NCI-H2029 treated with DMSO at 0.1 percent for 48 hours (cell line): ENCODE measurements at places on chromosomes 5 and 9.

DNA sequence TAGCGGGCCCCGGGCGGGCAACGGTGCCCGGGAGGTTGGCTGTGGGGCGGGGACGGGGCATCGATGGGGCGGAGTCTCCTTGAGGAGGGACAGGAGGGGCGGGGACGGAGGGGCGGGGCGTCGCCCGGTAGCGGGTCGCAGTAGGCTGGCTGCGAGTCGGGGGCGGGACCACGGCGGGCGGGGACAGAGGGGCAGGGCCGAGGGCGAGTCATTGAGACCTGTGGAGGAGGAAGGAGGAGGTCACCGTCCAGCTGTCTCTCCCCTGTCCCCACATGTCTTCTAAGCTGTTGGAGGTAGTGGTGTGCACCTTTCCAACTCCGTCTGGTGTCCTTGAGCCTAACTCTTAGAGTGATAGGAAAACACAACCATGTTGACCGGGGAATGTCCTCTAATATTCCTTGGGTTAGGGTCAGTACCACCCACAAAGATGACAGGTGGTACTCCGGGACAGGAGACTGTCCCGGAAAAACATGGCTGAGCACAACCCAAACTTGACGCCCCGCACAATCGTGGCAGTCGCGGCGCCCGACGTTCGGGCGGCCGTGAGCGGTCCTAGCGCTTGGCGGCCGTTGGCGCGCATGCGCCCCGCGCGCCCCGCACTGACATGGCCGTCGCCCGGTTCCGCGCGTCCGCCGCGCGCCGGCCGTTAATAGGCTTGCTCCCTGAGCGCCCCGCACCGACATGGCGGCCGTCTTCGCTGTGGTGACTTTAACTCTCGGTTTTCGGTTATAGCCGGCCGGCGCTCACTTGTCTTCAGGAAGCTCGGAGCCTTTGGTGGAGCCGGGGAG lies at the start of the genes CRAT and PTPA:
Gene CRAT (minus strand): TSS at position 54 of the 788 bp plus-strand sequence. CDS start 284 bp downstream, outside the sequence.
Gene PTPA (plus strand): TSS at position 676 of the 788 bp plus-strand sequence. CDS start 186 bp downstream, outside the sequence.
- peak; percentile 74 for DNase-seq

GRCh38 chr9:93083592-93084470 lies 12.2 kb upstream of the CARD19 start:
- no peak for DNase-seq

DNA sequence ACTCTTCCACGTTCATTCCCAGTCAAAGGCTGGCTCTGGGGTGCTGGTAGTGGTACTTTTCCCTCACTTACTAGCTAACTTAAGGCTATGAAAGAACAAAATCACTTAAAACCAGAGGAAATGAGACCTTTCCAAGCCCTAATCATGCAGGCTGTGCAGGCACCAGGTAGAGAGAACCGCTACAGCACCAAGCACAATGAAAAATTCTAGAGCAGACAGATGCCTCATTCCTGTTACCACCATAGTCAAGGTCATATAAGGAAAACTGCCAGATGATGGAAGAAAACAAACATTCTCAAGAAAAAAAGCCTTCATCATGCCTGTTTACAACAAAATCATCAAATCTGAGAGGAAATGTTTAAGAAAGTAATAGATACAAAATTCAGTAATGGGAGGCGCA lies 374.4 kb upstream of the PDE4D start:
- no peak for DNase-seq

DNA sequence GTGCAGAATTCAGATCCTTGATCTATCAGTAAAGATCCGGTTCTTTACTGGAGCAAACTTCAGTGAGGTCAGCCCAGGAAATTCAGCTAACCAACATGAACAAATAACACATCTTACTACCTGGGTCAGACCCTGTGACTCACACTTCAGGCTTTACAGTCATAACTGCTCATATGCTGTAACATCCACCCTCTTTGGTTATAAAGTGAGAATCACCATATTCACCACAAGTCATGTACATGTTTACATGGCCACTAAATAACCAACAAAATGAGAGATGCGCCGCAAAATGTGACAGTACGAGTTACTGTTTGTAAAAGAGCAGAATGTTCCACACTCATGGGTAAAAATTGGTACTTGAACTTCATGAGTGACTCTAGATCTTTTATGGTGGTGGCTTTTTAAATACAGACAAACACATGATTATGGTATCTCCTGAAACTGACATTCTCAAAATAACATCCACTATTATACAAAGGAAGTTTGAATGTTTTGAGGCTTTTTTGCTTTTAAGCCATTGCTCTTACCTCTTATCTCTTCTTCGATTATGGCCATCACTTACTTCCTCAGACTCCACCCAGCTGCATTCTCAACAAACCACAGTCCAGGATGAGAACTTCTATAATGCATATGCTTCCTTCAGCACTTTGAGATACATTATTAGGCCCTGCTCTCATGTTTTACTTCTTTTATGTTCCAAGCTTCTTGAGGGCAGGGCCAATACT lies 516.6 kb downstream of the RAB3C start:
- DNase-seq: no peak

DNA sequence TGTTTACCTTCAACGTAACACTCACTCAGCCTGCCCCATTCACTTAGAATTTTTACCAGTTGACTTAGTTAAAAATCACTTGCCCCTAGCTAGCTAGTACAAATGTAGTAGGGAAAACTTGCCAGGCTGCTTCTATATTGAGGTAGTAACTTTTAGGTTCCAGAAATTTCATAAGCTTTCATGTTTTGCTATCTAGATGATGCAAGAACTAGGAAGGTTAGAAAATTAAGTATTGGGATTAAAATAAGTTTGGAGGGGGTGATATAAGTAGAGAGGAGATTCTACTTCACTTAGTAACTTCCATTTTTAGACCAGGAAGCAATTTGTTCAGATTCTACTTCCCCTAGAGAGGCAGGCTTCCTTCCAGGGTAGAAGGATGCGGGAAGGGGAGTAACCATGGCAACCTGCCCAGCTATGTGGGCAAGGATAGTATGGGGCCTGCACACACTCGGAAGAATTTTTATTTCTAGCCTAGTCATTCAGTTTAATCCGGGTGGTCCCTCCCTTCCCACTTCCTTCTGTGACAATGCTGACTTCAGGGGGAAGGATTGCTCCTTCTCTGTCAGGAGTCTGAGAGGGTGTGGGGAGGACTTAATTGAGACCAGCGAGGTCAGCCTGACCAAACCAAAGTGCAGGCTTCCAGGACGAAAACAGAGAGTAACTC lies 4.2 kb downstream of the DAB2 start:
- no peak for DNase-seq

- no peak for DNase-seq
Observed at GRCh38 chr5:20266066-20266465, 278.1 kb upstream of the CDH18 start.

- DNase-seq: no peak
Observed at GRCh38 chr9:21205204-21205603, 1.7 kb downstream of the IFNA10 start.

DNA sequence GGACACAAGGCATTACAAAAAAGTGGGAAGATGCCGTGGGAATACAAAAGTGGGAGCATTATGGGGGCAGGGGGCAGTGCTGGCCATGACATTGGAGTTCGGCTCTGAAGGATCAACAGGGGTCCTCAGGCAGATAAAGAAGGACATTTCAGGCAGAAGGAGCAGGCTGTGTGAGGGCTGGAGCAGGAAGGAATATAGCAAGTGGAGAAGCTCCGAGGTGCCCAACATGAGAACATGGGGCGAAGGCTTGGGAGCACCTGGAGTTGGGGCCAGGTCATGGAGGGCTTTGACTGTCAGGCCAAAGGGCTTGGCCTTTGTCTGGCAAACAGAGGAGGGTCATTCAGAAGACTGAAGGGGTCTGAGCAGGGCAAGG lies 2.5 kb downstream of the B4GALT7 start:
- DNase-seq: no peak

DNA sequence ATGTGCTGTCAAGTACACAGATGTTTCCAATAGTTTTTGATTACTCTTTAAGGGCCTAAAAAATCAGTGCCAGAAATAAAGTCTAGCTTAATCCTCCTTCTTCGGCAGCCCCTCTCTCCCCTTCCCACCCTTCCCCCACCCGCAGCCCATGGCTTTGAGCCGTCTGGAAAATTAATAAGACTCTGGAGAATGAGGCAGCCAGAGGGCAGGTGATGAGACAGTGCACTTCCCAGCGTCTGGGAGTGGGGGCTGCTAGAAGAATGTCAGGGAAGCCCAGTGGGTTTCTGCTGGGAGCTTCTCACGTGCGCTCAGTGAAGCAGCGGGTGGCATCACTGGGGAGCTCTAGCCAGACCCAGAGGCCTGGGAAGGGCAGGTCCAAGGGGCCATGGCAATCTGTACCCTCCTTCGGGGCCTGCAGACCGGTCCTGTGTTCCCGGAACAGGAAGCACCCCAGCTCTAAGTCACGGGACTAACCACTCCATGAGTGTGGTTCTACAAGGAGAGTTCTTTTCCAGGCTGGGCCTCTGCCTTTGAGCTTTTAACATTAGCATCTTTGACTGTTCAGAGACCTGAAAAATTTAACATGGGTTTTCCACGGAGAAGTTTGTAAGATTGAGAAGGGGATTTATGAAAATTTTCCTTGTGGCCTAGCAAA lies 164.8 kb upstream of the OTULINL start:
- DNase-seq: no peak

DNA sequence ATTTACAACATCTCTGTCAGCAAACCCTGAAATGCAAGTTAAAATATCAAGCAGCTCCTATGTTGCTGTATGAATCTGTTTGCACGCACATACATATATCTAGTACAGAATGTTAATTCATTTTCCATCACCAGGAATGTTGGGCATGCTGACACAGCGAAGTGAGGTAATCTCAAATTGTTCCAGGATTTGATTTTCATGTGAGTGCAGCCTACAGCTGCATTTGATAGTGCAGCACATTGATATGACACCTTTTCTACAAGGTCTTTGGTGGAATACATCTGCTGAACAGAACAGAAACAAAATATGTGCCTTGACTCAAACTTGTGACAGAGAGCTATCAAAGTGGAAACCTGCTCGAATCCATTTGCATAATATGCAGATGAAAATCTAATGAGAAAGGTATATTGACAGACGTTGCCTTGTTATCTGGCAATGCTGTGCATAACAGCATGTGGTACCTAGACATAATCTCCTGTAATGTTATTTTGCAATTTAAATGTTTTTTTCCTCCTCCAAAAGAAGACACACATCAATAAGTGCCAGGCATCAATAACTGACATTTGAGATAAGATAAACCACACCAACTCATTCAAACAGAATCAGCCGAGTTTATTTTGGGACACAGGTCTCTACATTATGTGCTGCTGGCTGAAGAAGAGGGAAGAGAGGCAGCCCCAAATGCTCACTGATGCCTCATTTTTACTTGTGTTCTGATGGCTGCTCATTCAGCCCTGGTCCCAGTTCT lies 512.2 kb downstream of the ZNF608 start:
- no peak for DNase-seq

DNA sequence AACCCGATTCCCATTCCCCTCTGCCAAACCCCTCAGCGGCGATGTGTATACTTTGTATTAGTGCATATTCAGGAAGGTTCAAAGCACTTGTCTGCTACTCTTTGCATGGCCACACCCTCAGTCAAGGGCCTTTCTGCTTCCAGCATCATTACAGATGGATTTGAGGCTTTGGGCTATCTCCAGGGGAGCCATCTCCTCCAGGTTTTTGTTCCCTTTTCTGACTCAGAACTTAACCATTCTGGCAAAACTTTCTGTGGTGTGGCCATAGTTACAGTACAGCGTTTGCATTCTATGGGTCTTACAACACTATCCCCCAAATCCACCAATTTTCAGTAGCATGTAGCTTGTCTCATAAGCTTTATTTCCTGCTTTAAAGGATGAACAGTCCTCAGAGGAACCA lies 36.0 kb upstream of the SVEP1 start:
- DNase-seq: no peak

- no peak for DNase-seq
Observed at GRCh38 chr9:36142510-36143244, 6.1 kb downstream of the GLIPR2 start.

GRCh38 chr5:140365282-140365681 lies 5.3 kb downstream of the SLC4A9 start:
- no peak for DNase-seq

DNA sequence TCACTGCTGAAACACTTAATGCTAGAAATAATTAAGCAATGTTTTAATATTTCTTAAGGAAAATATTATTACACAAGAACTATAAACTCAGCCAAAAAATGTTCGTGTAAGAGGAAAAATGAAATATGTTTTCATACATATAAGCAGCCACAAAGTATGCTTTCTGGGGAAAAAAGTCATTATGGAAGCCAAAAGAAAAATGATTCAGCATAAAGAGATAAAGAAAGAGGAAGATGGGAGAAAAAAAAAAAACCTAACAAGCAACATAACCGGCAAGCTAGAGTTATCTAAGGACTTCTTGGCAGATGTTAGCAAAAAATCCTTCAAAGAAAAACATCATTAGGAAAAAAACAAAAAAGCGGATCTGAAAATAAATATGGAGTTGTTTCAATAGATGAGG lies 179.1 kb downstream of the MUSK start:
- DNase-seq: no peak
